ENCODE measurements at places on chromosomes 16 and 17.

- no peak for DNase-seq
Observed at GRCh38 chr16:85637808-85638647, 24.9 kb downstream of the GSE1 start.

DNA sequence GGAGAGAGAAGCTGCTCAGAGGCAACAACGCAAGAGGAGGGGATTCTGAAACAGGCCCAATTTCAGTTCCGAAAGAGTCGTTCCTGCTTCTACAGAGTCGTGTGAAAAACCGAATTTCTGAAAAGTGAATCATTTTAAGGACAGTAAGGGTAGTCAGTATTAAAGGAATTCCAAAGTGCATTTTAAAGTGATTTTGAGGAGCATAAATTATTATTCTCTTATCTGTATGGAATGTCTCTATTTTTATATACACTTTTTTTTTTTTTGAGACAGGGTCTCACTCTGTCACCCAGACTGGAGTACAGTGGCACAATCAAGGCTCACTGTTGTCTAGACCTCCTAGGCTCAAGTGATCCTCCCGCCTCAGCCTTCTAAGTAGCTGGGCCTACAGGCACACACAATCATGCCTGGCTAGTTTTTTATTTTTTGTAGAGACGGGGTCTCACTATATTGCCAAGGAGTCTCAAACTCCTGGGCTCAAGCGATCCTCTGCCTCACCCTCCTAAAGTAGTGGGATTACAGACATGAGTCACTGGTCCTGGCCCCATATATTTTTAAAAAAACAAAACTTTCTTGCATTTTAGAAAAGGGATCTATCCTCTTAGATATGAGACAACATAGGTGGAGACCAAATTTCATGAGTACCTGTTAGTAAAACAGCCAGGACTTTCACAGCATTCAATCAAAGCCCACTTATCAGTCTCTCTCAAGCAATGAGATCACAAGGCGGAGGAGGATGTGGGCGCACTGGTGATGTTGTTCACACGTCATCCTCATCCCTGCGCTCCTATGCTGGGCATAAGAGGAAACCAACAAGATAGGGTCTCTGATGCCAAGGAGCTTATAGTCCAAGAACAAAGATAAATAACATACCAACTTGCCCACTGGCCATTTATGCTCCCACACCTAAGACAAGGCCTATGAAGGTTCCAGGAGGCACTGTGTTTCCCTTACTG, 53.2 kb downstream of the SMG6 start:
- DNase-seq = no peak

DNA sequence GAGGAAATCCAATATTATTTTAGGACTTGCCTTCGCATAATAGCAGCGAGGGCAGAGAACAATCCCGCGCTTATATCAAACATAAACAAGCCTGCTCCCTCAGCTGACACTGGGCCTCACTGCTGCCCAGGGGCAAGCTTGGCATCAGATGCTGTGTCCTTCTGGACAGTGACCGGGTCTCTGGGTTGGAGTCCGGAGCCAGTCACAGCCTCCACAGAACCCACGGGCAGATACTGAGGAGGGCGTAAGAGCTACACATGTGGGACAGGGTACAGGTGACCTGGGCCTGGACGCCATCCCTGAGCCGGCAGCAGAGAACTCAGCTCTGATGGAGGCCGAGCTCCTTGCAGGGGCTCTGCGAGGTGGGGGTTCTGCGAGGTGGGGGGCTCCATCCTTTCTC, 14.7 kb upstream of the ZNF469 start:
- no peak for DNase-seq

DNA sequence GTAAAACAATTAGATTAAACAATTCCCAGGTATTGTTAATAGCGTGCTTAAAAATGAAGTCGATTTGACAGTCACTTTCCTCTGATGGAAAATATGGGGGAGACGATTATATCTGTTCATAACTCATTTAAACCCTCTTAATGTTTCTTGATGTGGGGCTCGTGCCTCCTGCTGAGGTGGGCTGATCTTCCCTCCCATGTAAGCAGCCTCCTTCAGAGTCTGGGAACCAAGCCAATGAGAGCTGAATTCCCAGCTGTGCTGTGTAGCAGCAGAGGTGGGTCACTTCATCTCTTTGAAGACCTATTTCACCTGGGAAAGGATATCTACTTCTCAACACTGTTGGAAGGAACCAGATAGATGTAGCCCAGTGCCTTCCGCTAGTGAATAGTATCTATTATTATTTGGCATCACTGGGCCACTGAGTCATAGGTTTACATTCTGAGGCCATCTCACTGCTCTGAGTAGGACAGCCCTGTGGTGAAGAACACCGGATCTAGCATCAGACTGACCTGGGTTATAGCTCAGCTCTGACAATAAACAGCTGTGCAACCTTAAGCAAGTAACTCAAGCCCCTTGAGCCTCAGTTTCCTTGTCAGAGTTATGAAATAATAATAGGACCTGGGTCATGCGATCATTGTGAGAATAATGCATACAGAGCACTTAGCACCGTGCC, 85.3 kb upstream of the C16orf82 start:
- no peak for DNase-seq

DNA sequence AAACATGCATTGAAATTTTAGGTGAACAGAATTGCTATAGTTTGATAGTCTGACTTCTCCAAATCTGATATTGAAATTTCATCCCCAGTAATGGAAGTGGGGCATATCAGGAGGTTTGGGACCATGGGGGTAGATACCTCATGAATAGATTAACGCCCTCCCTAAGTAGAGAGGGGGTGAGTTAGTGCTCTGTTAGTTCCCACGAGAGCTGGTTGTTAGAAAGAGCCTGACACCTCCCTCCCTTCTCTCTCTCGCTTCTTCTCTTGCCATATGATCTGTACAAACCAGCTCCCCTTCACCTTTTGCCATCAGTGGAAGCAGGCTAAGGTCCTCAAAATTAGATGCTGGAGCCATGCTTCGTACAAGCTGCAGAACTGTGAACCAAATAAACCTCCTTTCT, 78.8 kb downstream of the BRIP1 start:
- DNase-seq = no peak

DNA sequence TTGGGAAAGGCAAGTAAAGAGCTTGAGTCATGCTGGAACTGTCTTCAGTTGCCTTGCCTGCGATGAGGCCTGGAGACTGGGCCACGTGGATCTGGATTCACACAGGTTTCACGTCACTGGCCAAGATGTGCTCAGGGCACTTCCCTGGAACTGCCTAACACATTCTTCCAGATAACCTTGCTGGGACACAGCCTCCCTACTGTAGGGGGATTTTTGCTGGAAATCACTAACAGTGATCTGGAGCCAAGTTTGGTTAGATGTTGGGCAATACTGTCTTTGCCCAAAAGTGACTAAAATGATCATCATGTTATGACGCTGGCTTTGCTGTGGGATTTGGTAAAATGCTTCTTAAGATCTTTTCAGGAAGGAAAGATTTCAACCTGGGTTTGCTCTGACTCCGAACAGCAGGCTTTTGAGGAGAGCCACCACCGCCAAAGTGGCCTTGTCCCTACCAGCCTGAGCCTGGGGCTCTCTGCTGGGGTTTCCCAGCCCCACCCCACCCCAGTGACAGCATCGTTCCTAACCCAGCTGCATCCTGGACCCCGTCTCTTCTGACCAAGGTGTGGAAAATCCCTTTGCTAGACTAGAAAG, 14.7 kb downstream of the C1QTNF1 start:
- peak; percentile 84 for DNase-seq

DNA sequence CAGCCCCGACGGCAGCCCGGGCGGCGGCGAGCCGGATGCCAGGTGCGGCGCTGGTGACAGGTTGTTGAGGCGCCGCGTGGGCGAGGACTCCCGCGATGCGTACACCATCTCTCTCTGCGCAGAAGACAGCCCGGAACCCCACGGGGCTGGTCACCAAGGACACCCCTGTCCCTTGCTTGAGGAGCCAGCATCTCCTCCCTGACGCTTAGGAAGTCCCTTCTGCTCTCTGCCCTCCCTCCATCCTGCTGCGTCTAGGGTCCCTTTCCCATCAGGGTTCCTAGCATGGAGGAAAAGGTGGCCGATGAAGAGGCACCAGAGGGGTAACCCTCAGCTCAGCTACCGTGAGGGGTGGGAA, 43.6 kb downstream of the SRCIN1 start:
- DNase-seq = no peak

GRCh38 chr17:40298726-40299125, 10.3 kb upstream of the RARA start:
- no peak for DNase-seq

GRCh38 chr16:3674513-3675295, 20.2 kb downstream of the DNASE1 start:
- DNase-seq = no peak

- DNase-seq = no peak
Observed at GRCh38 chr17:56185491-56186221, 32.4 kb downstream of the ANKFN1 start.

DNA sequence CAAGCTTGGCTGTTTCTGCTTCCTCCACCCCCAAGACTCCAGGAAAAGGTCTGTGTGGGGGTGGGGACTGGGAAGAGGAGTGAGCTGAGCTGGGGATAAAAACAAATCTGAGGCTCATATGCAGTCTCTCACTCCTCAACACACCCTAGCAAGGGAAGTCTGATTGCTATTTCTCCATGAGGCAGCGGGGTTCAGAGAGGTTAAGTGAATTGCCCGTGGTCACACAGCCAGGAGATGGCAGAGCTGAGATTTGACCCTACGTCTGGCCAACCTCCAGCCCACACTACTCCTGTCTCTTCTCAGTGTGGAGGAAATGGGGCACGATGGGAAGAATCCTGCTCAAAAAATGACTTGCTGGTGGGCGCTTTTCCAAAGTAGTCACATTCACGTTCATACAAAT, 4.8 kb upstream of the ABCC3 start:
- no peak for DNase-seq

GRCh38 chr16:49740256-49740655, 115.7 kb downstream of the ZNF423 start:
- no peak for DNase-seq

DNA sequence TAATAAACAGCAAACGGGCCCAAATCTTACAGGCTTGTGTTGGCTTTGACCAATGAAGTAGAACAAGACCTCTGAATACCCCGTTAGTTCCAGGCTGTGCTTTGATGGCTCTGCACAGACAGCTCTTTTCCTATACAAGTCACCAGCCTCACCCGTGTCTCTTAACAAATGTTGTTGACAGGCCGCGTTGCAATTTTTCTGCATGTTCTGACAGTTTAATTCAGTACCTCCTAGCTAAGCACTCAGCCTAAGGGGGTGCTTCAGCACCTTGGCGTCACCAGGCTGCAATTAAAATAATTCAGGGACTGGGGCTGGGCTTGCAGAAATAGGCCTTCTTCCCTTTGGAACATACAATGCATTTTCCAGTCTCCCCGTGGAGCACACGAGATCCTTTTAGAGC, 500.1 kb downstream of the MAF start:
- no peak for DNase-seq

GRCh38 chr17:27845264-27846041, 45.1 kb upstream of the NOS2 start:
- no peak for DNase-seq

DNA sequence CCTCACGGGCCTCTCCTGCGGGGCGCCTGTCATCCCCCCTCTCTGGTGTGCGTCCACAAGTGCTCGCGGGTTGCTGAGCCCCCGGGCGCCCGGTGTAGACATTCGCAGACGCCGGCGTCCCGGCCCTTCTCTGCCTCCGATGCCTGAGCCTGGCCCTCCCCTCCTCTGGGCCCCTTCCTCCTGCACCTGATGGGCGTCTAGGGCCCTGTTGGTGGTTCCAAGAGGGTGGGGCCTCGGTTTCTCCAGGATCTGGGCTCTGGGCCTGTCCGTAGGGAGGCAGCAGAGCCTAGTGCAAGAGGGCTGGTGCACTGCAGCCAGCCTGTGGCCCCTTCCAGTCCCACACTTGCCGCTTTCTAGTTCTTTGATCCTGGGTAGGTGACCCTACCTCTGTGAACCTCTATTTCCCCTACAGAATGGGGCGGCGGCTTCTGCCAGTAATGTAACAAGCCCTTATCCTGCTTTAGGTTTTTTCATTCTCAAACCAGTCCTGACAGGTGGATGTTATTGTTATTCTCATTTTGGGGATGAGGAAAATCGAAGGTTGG, 623 bp downstream of the E4F1 start:
- no peak for DNase-seq

DNA sequence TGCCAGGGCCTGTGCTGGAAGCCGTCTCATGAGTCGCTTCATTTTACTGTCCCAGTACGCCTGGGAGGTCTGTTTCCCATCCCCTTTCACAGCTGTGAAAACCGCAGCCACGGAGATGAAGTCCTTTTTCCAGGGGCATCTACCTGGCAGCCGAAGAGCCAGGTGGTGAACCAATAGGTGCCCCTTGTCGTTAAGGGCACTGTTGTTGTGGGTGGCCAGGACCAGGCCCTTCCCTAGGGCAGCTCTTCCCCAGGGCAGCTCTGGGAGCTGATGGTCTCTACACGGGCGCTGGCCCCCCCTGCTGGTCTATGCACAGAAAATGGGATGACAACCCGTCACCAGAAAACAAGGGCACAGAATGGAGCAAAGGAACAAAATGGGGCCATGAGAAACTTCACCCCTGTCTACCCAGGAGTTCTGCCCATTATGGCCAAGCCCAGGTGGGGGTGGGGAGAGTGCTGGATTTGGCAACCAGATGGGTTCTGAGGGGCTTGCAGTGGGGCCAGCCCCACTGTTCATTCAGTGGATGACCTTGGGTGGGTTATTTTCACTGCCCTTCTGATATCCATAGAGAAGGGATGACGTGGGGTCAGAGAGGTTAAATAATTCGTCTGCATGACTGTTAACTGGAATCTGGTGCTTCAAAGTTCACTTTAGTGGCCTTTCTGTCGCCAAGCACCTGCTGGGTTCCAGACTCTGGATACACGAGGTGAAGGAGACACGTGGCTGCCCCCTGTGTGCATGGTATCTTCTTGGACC, 11.5 kb downstream of the RMI2 start:
- no peak for DNase-seq

- no peak for DNase-seq
Observed at GRCh38 chr16:4293822-4294457, 21.1 kb upstream of the TFAP4 start.

DNA sequence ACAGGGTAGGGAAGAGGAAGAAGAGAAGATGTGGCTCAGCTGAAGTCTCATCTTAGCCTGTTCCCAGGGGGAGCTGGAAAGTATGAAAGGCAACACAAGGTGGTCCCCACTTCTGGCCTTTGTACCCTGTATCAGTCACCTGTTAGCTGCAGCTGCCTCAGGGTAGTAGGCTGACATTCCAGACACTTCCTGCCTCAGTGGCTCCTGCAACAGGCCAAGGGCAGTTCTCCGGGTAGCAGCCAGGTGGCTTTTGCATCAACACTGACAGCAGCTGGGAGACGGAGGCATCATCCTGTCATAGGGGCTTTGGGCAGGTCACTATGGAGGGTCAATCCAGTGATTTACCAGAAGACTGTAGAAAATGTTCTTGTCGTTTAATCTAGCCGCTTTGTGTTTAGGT, 124.0 kb downstream of the RGS9 start:
- no peak for DNase-seq

GRCh38 chr16:22183335-22183734, 21.0 kb downstream of the SDR42E2 start:
- DNase-seq = no peak

- no peak for DNase-seq
Observed at GRCh38 chr16:29876594-29877249, 13.7 kb upstream of the CDIPT start.
